COR-L47 (cell line): ENCODE measurements at places on chromosomes 1 and 21.

GRCh38 chr1:241499910-241500309 lies 19.6 kb downstream of the FH start:
- DNase-seq: peak; percentile 9

DNA sequence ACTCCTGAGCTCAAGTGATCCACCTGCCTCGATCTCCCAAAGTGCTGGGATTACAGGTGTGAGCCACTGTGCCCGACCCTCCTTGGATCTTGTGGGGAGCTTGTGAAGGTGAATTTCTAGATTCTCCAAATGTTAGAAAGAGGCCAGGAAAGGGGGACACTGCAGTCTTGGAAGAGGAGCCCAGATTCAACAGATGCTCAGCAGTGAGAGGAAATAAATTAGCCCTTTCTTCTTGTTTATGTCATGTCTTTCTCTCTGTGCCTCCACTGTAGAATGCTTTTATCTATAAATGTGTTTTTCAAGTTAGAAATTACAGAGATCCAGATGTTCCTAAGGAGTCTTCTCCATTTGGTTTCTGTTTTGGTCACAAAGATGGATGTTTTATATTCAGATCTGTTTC lies 346.6 kb upstream of the KAZN start:
- no peak for DNase-seq

DNA sequence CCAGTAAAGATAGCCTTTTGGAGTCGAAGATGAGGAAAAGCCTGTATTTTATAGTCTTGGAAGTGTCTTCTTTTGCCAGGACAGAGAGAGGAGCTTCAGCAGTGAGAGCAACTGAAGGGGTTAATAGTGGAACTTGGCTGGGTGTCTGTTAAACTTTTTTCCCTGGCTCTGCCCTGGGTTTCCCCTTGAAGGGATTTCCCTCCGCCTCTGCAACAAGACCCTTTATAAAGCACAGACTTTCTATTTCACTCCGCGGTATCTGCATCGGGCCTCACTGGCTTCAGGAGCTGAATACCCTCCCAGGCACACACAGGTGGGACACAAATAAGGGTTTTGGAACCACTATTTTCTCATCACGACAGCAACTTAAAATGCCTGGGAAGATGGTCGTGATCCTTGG lies at the start of gene VCAM1:
Gene VCAM1, plus strand, starts transcription at position 253 of the 400 bp plus-strand sequence. Its CDS starts 119 bp downstream, at position 372.
- no peak for DNase-seq

GRCh38 chr21:19507682-19508260 lies 1104.2 kb upstream of the TMPRSS15 start:
- DNase-seq: no peak

- peak; percentile 14 for DNase-seq
Measured at GRCh38 chr1:17218939-17219338, 14.0 kb downstream of the PADI1 start.

- no peak for DNase-seq
Measured at GRCh38 chr1:53285969-53286760, 41.7 kb downstream of the LRP8 start.

GRCh38 chr1:2411801-2412394 lies 466 bp downstream of the PEX10 start:
- no peak for DNase-seq

- peak; percentile 68 for DNase-seq
Measured at GRCh38 chr1:8006037-8006963, 19.8 kb downstream of the ERRFI1 start.

DNA sequence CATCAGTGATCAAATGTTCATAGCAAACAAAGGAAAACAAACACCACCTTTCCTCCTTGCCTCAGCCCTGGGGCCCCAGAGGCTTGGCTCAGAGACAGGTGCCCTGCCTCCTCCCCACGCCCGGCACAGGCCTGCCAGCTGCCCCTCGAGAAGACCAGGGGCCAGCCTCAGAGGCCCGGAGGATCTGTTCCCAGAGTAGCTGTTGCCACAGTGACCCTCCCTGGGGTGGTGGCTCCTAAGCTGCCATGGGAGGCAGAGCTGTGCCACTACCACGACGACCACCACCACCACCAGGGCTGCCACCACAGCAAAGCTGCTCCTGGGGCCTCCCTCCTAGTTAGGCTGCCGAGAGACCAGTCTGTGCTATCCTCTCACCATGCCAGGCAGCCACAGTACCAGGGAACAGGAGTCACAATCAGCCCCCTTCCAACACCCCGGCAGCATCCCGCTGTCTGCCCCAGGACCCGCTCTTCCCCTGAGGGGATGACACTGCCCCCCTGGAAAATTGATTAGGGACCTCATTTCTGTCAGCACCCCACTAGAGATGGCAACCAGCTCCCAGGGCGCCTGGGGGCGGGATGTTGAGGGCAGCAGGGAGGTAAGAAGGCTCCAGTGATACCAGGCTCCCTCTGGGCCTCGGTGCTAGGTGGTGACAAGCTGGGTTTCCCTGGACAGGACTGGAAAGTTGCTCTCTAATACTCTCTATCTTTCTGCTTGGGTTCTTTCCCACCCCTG lies 30.5 kb downstream of the KCNC4 start:
- DNase-seq: peak; percentile 56

DNA sequence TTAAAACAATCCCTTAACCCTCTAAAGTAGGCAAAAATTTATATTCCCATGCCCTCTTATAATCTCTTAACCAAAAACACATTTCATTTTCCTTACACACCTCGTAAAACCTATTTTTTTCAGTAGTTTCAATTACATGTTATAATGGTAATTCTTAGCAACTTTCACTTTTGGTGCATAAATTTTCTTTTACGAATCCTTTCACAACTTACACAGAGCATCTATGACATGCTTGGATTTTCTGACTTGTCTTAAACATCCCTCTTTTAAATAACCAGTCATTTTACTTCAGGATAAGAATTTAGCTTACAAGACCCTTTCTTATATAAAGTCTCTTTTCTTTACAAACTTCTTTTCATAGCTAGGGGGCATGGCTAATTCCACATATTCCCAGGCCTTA lies 8.9 kb upstream of the MRPL55 start:
- DNase-seq: no peak

- DNase-seq: no peak
Measured at GRCh38 chr1:187894349-187894748, 1065.6 kb downstream of the PLA2G4A start.

- DNase-seq: peak; percentile 79
Measured at GRCh38 chr1:160083968-160084770, 2.8 kb downstream of the KCNJ9 start.

- no peak for DNase-seq
Measured at GRCh38 chr1:11413986-11414391, 65.0 kb upstream of the DISP3 start.

DNA sequence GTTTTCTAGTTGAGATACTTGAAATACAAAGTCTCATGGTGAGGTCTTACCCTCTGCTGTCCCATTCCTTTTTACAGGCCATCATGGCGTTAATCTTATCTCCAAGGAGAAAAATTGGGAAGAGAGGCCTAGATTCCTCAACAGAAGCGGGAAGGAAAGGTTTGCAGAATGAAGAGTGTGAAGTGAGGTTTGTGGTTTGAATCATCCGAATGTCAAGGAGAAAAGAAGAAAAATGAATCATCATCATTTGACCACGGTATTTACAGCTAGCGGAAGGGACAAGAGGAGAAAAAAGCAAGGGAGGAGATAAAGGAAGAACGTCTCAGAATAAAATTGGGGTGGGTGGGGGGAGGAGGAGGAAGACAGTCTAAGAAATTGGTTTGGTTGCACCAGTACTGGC lies 935 bp upstream of the COG2 start:
- DNase-seq: no peak

DNA sequence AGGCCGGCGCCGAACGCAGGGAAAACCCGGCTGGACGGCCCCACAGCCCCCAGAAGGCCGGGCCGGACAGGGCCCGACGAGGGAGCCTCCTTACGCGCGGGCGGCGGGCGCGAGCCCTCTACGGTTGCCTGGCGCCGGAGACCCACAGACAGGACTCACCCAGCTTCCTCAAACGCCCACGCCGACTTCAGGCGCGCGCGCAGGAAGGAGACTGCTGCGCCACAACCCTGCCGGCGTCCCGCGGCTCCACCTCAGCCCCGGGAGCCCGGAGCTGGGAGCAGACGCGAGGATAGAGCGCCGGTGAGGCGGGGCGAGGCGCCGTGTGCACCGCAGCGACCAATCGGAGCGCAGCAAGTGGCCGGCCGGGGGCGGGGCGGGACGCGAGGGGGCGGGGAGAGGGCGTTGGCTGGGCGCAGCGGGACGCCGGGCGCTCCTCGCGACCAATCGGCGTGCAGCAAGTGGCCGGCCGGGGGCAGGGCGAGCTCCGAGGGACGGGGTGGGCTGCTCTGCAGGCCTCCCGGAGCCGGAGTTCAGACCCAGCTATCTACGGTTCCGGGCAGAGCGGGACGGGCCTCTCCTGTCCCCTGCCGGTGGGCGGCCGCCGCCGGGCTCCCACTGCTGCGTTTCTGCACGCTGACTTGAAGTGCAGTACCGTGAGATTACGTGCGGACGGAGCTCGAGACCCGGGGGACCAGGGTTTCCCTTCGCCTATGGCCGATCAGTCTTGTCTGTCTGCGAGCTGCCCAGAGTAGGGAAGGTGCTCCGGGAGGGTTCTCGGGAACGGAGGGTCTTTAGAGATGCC lies at the start of gene TMEM50B:
Gene TMEM50B, minus strand, starts transcription at position 296 of the 802 bp plus-strand sequence. CDS start 11,089 bp downstream, outside the sequence.
- peak; percentile 93 for DNase-seq

- DNase-seq: no peak
Measured at GRCh38 chr1:167345386-167345733, 124.7 kb downstream of the POU2F1 start.

DNA sequence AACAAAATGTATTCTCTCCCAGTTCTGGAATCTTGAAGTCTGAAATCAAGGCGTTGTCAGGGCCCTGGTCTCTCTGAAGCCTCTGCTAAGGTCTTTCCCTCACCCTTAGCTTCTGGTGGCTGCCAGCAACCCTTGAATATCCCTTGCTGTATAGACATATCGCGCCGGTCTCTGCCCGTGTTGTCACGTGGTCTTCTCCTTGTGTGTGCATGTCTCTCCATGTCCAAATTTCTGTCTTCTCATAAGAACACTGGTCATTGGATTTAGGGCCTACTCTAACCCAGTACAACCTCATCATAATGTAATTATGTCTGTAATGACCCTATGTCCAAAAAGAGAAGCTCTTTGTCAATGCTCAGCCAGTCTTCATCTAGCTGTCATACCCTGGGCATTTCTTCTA lies 85.7 kb upstream of the ETS2 start:
- no peak for DNase-seq

GRCh38 chr1:214102907-214103306 lies 115.1 kb downstream of the PROX1 start:
- no peak for DNase-seq

DNA sequence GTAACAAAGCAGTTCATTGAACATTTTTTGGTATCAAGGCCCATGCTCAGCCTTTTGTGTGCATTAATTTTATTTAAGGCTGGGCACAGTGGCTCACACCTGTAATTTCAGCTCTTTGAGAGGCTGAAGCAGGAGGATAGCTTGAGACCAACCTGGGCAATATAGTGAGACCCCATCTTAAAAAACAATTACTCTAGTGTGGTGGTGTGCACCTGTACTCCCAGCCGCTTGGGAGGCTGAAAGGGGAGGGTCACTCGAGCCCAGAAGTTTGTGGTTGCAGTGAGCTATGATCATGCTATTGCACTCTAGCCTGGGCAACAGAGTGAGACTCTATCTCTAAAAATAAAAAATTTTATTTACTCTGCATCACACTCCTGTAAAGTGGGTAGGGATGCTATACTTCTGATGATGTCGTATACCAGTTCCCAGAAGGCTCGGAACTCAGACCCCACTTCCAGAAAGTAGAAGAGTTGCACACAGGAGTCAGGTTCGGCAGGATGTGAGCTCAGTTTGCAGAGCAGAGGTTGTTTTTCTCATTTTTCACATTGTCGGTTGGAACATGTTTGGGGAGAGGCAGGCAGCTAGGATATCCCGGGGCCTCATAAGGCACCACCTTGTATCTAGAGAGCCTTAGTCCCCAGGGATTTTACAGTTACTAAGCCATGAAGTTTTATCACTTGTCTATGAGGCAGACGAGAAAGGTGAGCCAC lies 144.6 kb downstream of the GALNT2 start:
- DNase-seq: no peak

DNA sequence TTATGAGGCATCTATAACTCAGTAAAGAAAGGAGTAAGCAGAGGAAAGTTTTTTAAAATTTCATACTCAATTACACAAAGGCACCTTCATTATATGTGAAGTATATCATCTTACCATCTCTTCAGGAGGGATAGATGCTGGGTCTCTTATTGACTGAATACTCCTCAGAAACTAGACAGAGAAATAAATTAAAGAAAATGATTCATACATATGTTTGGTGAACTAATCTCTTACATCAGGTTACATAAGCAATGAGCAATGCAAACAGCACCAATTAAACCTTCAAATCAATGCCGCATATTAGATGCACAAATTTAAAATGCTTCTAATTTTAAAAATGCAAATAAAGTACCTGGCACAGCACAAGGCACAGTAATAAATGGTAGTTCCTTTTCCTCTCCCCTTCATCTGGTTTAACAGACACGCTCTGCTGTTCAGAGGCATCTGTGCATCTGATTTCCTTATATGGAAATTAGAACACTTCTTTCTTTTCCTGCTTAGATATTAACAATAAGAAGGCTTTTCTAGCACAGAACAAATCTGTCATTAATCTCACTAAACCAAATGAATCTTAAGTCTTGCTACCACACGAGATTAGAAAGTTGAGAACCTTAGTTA lies 20.0 kb downstream of the SCYL3 start:
- DNase-seq: no peak

- no peak for DNase-seq
Measured at GRCh38 chr21:32537569-32537881, 47.8 kb downstream of the TCP10L start.

GRCh38 chr1:42935313-42935895 lies 23.3 kb downstream of the SLC2A1 start:
- no peak for DNase-seq

DNA sequence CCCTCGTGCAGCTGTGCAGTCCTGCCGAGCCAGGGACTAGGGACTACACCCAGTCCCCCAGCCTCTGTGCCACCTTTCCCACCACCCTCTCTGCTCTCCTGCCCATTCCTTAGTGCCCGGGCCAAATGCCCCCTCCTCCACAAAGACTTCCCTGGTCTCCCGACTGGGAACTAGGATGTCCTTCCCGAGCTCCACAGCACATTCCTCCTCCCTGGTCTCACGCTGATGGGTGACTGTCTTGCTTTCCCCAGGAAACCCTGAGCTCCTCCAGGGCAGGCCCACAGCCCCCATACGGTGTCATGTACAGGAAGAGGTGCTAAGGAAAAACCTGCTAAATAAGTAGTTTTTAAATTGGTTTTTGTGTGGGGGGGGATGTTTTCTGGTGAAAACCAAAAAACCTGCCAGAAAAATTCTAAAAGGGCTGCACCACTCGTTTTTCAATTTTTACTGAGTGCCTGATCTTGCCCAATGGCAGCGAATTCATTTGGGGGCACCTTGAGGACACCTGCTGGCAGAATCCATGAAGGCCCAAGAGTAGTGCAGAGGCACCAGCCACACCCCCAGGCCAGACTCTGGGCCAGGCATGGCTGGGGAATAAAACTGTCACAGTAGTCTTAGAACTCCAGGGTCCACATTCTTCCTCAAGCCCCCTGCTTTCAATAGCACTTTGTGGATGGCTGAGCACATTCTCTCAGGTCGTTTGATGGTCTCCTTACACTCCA lies 50.4 kb downstream of the GLIS1 start:
- DNase-seq: no peak

GRCh38 chr1:215544566-215544965 lies 22.5 kb upstream of the KCTD3 start:
- DNase-seq: no peak
